ACHN (cell line): ENCODE measurements at places on chromosomes 16 and 17.

GRCh38 chr16:912684-913613, 57.8 kb downstream of the LMF1 start:
- no peak for DNase-seq

GRCh38 chr17:81285894-81286293, 9.2 kb downstream of the SLC38A10 start:
- DNase-seq = no peak

DNA sequence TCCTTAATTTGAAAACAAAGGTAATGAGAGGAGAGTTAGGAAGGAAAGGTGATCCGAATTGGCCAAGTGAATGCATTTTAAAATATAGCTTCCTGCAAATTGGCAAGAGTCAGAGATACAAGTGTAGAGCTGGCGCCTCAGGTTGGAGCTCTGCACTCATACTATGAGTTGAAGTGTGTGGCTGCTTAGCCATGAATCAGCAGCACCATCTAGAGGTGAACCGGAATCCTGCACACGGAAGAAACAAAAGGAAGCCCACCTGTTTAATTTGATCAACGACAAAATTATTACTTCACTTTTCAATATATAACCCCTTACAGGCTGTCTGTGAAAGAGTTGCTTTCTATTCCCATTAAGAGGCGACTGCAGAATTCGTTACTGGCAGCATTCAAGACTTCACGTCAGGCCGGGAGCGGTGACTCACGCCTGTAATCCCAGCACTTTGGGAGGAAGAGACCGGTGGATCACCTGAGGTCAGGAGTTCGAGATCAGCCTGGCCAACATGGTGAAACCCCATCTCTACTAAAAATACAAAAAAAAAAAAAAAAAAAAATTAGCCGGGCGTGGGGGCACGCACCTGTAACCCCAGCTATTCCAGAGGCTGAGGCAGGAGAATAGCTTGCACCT, 1253.7 kb upstream of the CDH8 start:
- peak; percentile 73 for DNase-seq

GRCh38 chr16:21103941-21104860, 46.4 kb downstream of the DNAH3 start:
- DNase-seq = no peak

DNA sequence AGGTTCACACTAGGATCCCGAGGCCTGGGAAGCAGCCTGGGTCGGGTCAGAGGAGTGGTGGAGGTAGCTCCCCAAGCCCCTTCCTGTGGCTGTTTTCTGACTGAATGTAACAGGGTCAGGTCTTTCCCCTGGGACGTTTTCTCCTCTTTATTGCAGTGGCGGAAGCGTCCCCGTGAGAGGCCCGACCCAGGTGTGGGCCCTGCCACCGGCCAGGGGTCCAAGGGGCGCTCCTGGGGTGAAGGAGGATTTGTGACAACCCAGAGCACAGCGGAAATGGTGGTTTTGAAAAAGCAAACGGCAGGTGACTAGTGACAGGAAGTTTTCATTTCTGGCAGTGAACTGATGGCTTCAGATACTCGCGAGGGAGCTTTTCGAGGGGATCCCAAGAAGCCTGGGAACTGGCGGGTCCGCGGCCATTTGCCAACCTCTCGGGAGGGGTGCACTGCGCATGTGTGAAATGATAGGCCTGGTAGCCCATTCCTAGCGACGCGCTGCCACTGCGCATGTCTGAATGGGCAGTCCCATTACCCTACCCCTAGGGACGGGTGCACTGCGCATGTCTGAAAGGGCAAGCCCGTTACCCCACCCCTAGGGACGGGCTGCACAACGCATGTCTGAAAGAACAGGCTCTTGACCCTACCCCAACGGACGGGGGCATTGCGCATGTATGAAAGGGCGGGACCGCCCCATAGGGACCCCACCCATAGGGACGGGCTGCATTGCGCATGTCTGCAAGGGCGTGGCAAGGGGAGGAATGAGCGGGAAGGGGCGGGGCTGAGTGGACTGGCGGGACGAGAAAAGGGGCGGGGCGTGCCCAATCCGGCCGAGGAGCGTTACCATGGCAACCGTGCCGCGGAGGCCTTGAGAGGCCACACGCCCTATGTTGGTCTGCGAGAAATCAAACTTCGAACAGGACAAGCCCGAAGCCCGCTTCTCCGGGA, 1747.9 kb downstream of the TP53TG3F start:
- no peak for DNase-seq

DNA sequence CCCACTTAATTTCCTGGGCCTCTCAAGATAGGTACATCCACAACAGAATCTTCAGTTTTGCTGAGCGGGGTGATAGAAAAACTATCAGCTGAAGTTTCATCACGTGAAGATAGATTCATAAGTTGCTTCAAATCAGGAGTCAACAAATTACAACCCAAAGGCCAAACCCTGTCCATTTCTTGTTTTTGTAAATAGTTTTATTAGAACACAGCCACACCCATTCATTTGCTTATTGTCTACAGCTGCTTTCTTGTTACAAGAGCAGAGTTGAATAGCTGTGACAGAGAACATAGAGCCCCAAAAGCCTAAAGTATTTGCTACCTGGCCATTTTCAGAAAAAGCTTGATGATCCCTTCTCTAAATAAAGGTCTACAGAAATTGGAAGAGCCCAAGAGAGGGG, 300.1 kb upstream of the CDH5 start:
- DNase-seq = no peak

- DNase-seq = peak; percentile 80
These were observed 487 bp downstream of the C17orf67 start for GRCh38 chr17:56833057-56833808.

- DNase-seq = no peak
These were observed 4.5 kb upstream of the TCAP start for GRCh38 chr17:39660397-39661385.

GRCh38 chr17:83046448-83047181, 32.8 kb upstream of the METRNL start:
- no peak for DNase-seq

GRCh38 chr17:32588982-32589381, 102.2 kb downstream of the CDK5R1 start:
- no peak for DNase-seq

DNA sequence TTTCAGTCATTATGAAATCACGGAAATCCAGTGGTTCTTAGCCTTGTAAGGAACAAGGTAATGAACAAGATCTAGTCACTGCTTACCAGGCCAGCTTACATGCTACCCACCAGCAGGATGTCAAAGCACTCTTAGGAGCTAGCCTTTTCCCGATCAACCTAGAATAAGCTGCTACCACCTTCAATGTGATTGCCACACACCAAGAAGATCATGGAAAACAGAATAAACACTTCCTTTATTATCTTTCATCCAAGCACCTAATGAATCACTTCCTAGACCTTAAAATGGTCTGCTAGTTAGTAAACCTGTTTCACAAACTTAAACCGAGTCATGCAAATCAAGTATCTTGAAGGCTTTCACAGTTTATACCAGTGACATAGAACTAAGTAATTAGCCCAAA, 5.0 kb downstream of the BBS2 start:
- DNase-seq = no peak

- DNase-seq = no peak
These were observed 99.0 kb upstream of the CDH5 start for GRCh38 chr16:66267292-66268014.

- no peak for DNase-seq
These were observed 18.3 kb downstream of the PIK3R5 start for GRCh38 chr17:8947201-8947600.

DNA sequence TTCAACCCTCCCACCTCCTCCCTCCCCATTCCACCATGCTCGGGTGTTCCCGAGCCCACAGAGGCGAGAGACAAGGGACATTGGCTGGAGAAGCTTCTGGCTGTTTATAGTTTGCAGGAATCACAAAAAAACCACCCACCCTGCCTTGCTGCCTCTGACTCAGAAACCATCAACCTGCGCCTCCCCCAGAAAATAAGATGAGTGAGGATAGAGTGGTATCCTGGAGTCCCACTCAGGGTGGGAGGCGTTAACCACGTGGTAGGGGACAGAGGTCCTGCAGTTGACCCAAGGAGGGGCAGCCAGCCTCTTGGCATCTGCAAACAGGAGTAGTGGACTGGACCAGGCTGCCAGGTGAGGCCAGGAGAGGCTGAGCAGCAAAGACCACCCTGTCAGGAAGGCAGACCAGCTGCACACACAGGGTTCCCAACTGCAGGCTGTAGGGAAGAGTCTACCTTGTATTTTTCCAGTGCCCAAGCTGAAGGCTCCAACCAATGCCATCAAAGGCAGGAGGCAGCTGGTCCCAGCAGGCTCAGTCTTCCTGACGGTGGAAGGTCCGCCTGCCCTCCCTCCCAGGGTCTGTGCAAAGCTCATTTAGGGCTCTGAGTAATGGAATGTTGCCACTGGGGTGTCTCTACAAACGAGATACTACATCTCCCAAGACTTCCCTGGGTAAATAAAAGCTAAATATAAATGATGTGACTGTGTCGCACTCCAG, 201.5 kb upstream of the TNRC6C start:
- no peak for DNase-seq

GRCh38 chr16:58346831-58347371, 45.4 kb upstream of the GINS3 start:
- no peak for DNase-seq

DNA sequence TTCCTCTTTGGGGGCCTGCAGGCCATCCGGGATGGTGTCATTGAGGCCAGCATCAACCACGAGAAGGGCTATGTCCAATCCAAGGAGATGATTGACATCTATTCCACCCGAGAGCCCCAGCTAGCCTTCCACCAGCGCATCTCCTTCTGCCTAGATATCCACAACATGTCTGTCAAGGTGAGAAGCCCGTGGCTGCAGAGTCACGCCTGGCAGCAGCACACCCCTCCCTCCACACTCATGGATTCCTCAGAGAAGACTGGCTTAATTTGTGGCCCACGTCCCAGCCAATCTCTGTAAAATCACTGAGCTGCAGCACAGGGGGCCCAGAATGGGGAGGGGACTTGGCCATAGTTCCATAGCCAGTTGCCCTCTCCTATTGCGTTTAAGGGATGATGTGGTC, 15.6 kb downstream of the PSMD3 start:
- DNase-seq = no peak
